ENCODE measurements at places on chromosomes 13 and 19. TPM values are rescaled to one million over a fixed set of nuclear protein-coding genes. Genes with fewer than 3 reads are reported as not detected.

The ACER1 gene
- total RNA-seq: 0.52 TPM

The C5AR2 gene
- total RNA-seq: 0.52 TPM

The TTC9B gene
- not detected for total RNA-seq

The FXYD1 gene
- 45.4 TPM for total RNA-seq

The ATP4A gene
- not detected for total RNA-seq

The ONECUT3 gene
- not detected for total RNA-seq

The NLRP4 gene
- total RNA-seq: not detected

The CD209 gene
- total RNA-seq: 5.2 TPM

The ZNF222 gene
- 5.7 TPM for total RNA-seq

The ANGPTL8 gene
- 3.1 TPM for total RNA-seq

The FCGBP gene
- 5.7 TPM for total RNA-seq

The COL4A1 gene
- 774 TPM for total RNA-seq

The RNF113B gene
- total RNA-seq: not detected

The ZNF587B gene
- 17.2 TPM for total RNA-seq

The ZNF555 gene
- 15.7 TPM for total RNA-seq

The PSG5 gene
- total RNA-seq: not detected

The ZNF468 gene
- 14.6 TPM for total RNA-seq

The IGSF23 gene
- not detected for total RNA-seq
